Left ventricle myocardium inferior (tissue), 1 donor: ENCODE measurements at places on chromosomes 7 and 10. TPM values are rescaled to one million over a fixed set of nuclear protein-coding genes. Genes with fewer than 3 reads are reported as not detected.

FAM25G gene
- total RNA-seq: not detected

HOXA6 gene
- not detected for total RNA-seq

MLXIPL gene
- total RNA-seq: 0.41 TPM

HKDC1 gene
- not detected for total RNA-seq

CCL24 gene
- not detected for total RNA-seq

MOSPD3 gene
- 10.2 TPM for total RNA-seq

C7orf33 gene
- total RNA-seq: not detected

DIP2C gene
- total RNA-seq: 30.8 TPM

HOXA7 gene
- 0.36 TPM for total RNA-seq

COX15 gene
- total RNA-seq: 39.6 TPM

RET gene
- total RNA-seq: 0.60 TPM

ST8SIA6 gene
- 10.1 TPM for total RNA-seq

TAS2R5 gene
- 0.47 TPM for total RNA-seq

SPACDR gene
- total RNA-seq: 0.88 TPM

CLRN3 gene
- not detected for total RNA-seq

MSMB gene
- not detected for total RNA-seq

KCNH2 gene
- total RNA-seq: 94.1 TPM

- no peak for DNase-seq
These were observed 17.5 kb upstream of the CDH23 start for GRCh38 chr10:71379118-71379766.

DNA sequence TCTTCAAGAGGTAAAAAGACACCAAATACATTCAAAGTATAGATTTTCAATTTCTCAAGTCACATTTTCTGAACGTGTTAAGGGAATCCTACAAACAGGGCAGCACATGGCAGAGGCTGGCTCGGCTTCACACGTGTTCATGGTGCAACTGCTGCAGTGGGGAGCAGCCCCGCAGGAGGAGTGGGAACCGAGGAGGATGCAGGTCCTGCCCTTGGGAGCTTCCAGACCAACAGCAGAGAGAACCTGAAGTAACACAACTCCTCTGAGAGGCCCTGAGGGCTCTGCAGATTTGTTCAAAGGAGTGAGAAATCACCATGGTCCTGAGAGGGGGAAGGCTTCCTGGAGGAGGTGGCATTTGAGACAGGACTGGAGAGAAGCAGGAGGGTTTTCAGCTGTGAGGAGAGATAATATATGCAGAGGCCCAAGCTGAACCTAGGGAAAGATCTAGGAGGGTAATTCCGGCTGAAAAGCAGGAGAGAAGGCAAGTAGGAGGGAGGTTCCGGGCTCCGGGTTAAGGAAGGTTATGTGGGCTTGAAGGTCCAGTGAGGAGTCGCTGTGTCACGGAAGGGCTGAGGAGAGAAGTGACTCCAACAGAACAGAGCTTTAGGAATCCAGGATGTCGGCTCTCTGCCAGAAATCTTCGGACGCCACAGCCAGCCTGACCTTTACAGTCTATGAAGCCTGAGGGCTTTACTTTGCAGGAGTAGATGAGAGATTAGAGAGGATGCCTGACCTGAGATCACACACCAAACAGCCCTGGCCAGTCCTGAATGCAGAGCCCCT is 77.5 kb downstream of the GPR26 start:
- DNase-seq: no peak

GRCh38 chr7:132393789-132394261 is 182.4 kb downstream of the PLXNA4 start:
- peak; percentile 48 for DNase-seq

DNA sequence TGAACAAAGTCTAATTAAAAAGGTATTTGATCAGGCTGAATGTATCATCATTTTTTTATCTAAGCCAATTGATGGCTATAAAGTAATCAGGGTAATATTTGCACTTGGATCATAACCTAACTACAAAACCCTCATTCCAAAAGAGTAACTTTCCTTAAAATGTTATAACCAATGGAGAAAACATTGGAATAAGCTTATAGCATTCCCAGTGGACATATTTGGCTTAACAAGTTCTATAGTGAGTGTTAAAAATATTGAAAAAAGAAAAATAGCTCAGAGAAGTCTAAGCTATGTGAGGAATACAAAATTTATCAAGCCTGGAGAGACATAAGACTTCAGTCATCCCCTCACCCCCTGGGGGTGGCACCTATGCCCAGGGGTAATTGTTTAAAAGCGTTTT is 358.8 kb downstream of the LRRTM3 start:
- no peak for DNase-seq

DNA sequence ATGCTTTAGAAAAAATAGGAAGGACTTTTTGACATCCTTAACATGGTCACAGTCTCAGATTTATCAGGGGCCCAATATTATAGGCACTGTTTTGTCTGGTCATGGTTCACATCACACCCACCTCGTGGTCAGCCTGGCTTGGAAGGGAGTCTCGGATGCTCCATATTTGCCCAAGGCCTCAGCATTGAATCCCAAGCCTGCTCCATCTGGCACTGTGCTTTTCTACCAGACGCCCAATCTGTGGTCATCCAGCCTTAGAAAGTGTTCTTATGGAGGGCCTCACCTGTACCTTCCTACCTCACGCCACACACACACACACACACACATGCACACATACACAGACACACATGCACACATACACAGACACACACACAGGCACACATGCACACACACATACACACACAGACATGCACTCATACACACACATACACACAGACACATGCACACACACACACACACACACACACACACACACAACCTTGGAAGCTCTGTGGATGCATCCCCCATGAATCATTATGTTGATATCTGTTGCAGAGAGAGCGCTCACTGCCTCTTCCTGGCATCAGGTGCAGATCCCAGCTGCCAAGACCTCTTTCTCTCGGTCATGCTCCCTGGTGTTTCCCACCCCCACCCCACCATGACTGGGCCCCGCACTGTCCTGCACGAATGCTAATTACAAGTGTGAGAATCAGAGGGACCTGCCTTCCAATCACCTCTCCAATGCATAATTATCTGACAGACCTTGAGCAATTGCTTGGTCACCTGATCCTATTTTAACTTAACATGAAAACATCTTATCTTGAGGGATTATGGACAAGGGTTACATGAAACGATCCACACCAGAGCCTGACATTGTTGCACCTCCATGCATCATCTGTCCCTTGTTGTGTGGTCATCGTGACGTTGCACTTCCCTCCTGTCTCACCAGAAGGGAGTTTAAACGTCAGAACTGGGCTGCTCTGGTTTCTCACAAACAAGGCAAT is 122.7 kb upstream of the TMEM72 start:
- DNase-seq: no peak

GRCh38 chr10:60236869-60237524 is 152.7 kb downstream of the ANK3 start:
- peak; percentile 24 for DNase-seq

GRCh38 chr10:133154411-133154810 is 5.6 kb upstream of the KNDC1 start:
- no peak for DNase-seq

- DNase-seq: peak; percentile 92
These were observed 14.4 kb downstream of the DENND2A start for GRCh38 chr7:140625908-140626868.

GRCh38 chr7:117686311-117686935 is 186.8 kb downstream of the CTTNBP2 start:
- no peak for DNase-seq

- no peak for DNase-seq
These were observed 12.2 kb downstream of the HNRNPA2B1 start for GRCh38 chr7:26188206-26188956.

DNA sequence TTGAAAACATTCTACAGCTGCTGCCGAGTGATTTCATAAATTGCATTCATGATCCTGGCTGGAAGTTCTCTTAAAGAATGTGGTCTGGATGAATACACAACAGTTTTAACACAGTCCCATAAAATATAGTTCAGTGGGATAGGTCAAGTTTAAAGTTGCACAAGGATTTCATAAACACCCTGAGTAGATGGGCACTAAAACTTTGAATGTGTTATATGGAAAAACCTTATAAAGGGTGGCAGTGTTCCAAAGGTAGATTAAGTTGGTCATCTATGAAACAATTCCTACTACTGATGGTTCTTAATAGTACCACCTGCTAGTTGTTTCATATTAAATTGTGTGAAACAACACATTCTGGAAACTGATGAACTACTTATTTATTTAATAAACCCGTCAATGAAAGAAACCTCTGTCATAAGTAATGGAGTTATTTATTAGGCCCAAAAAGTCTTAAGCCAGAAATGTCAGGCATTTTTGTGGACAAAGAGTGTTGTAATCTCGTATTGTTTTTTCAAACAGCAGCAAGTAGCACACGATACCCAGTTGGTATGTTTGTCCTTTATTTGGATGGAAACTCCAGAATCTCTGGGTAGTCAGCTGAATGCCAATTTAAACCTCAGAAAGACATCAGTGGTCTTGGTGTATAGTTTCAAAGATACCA is 14.3 kb upstream of the RPA3 start:
- DNase-seq: no peak

- DNase-seq: peak; percentile 77
These were observed 165.1 kb downstream of the GLRX3 start for GRCh38 chr10:130301021-130301892.

- DNase-seq: no peak
These were observed 50.3 kb downstream of the GUSB start for GRCh38 chr7:65931685-65932084.

DNA sequence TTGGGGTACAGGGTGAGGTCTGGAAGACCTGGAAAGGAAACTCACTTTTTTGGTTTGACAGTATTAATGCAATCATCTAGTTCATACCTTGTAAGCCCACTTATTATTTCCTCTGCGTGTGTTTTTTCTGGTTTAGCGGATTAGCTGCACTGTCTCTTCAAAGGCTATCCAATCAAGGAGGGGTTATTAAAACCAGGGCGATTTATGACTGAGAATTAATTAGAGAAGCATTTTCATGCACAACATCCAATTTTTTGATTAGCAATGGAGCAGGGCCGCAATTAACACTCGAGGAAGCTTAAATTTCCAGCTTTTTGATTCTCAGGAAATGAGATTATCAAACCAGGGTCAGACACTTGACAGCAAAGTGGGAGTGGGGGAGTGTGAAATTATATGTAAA is 248.9 kb downstream of the EXOC4 start:
- no peak for DNase-seq

- no peak for DNase-seq
These were observed 209.1 kb upstream of the VWC2 start for GRCh38 chr7:49564379-49564714.

DNA sequence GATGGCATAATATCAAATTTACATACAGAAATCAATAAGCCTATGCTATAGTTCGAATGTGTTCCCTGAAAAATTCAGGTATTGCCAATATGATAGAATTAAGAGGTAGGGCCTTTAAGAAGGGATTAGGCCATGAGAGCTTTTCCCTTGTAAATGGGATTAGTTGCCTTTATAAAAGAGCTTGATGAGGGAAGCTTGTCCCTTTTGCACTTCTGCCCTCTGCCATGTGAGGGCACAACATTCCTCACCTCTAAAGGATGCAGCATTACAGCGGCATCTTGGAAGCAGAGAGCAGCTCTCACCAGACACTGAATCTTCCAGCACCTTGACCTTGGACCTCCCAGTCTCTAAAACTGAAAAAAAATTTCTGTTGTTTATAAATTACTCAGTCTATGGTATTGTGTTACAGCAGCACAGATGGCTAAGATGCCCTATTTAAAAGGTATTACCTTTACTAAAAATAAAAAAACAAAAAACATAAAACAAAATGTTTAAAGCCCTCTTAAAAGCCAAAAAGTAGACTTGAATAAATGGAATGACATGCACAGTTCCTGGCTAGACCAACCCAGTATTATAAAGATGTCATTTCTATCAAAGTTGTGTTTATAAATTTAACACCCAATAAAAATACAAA is 909.6 kb downstream of the REEP3 start:
- DNase-seq: no peak

- no peak for DNase-seq
These were observed 8.8 kb downstream of the PAPSS2 start for GRCh38 chr10:87668324-87669074.

DNA sequence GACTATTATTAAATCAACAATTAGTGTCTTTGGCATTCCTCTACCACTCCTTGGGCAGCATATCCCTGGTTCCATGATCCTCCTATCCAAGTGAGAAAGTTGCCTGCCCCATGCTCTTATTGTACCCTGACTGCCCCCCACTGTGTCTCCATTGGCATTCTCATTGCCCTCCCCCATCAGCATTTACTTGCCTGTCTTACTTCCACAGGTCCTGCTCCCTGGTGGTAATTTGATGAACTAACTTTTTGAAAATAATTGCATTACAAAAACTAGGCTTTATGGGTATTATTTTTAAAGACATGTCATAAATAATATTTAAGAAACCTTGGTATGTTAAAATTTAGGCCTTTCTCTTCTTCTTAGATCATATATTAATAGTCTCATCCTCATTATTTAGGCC is 346.4 kb downstream of the PCLO start:
- no peak for DNase-seq

DNA sequence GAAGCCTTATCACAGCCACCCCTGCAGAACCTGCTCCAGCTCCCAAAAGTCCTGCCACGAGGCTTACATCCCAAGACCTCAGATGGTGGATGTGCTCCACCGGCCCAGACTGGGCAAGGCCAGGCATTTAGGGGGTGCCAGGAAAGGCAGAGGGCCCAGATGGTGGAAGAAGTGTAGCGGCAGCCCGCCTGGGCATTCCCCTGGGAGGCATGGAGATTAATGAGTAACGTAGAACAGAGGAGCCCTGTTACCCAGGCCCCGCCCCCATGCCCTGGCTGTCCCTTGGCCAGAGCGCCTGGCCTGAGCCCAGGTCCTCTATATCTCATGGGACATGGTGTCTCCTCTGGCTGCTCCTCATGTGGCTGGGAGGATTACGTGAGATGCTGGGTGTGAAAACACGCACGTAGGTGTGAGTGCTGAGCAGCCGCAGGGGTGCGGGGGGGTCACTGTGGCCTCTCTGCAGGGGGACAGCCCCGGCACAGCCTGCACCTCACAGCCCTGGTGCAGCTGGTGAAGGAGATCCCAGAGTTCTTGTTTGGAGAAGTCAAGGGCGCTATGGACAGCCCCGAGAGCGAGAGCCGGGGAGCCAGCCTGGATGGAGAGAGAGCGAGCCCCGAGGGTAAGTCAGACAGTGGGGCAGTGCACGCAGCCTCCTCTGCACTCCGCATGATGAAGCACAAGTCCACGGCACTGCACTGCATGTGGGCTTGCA is 52.9 kb downstream of the ZNF467 start:
- peak; percentile 90 for DNase-seq

DNA sequence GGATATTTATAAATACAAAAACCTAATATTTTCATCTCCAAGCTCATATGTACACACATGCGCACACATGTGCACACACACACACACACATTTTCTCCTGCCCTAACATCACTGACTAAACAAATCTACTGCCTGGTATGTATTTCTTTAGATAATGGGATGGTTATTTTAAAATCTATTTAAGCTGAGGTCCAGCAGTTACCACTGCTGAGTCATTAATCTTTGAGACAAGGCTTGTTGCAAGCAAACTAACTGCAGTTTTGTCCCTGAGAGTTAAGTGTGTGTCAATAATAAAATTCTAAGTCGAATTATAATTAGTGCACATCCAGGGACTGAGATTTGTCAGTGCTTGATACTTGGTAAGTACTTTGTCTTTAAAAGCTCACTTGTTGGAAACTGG is 135.1 kb downstream of the VPS50 start:
- DNase-seq: no peak
